NCI-H1417 treated with DMSO at 0.1 percent for 48 hours (cell line): ENCODE measurements at places on chromosomes 13 and 19.

GRCh38 chr19:54729416-54730188 lies 5.4 kb downstream of the KIR3DL3 start:
- no peak for DNase-seq

- peak; percentile 91 for DNase-seq
Measured at GRCh38 chr13:101289764-101290163, 126.5 kb downstream of the NALCN start.

DNA sequence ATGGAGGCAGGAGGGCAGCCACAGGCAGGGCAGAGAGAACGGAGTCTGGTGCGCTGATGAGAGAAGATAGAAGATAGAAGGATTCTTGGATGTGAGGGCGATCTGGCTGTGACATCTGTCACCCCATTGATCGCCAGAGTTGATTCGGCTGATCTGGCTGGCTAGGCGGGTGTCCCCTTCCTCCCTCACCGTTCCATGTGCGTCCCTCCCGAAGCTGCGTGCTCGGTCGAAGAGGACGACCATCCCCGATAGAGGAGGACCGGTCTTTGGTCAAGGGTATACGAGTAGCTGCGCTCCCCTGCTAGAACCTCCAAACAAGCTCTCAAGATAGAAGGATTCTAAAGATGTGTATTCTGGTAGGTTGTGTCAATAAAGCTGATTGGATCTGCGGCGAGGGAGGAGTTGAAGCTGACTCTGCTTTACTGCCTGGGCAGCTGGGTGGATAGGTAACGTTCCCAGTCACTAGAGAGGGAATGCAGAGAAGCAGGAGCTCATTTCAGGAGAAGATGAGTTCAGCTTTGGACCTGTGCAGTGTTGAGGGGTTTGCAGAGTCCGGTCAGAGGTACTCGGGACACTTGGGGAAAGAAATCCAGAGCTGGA lies 5.1 kb downstream of the UBAC2 start:
- no peak for DNase-seq

DNA sequence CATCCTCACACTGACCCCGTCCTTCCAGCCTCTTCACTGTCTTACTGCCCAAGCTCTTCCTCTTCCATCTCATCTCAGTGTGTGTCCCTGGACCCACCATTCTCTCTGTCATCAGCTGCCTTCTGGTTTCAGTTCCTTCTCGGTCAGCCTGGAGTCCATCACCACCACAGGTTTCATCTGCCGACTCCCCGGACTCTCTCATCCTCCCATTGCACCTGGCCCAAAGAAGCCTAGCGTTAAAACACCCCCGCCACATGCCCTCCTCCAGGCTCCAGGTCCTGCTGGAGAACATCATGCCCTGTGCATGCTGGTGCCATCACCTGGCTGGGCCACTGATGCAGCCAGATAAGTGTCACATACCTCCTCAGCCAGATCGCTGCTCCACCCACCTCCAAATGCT lies 122.1 kb upstream of the GPR12 start:
- DNase-seq, result no peak
